Left renal pelvis (tissue), 4 donors: ENCODE measurements at places on chromosomes 7 and 10. TPM values are rescaled to one million over a fixed set of nuclear protein-coding genes. Genes with fewer than 3 reads are reported as not detected.

NEUROD6 gene
- not detected for polyA plus RNA-seq

NRAP gene
- not detected for polyA plus RNA-seq

TAS2R5 gene
- 3.0 TPM for polyA plus RNA-seq

LBX1 gene
- polyA plus RNA-seq = not detected

PON3 gene
- 2.4 TPM for polyA plus RNA-seq

- DNase-seq = no peak
These were observed 972.5 kb downstream of the LRMDA start for GRCh38 chr10:76403912-76404311.

DNA sequence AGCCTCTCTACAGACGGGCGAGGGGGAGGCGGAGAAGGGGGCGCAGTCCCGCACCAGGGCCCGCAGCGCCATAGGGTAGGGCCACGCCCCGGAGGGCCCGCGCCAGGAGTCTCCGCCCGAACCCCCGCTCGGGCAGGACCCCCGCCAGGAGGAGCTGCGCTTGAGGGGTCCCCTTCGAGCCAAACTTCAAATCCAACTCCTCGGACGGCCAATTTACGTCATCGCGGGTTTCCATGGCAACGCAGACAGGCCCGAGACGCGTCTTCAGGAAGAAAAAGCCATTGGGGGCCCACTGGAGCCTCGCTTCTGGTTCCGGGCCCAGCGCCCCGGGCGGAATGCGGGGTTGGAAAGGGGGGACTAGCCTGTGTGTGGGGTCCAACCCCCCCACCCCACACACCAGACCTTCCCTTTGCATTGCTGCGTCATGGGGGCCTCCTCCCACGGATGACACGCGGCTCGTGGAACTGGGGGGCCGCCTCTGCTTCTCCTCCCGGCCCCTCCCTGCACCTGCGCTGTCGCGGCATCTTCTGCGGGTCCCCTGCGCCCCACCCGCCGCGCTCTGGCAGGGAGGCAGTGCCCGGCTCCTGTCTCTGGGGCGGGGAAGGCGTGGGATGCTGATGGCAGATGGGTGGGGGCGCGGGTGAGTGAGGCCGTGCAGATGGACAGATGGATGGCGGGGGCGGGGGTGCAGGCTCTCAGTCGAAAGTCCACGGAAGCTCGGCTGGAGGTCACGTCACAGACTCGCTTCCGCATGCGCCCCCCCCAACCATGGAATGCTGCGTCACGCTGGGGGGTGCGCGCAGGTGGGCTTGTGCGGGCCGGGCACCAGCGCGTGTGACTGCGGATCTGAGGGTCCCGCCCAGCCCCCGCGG lies 1.2 kb downstream of the CALY start:
- no peak for DNase-seq

DNA sequence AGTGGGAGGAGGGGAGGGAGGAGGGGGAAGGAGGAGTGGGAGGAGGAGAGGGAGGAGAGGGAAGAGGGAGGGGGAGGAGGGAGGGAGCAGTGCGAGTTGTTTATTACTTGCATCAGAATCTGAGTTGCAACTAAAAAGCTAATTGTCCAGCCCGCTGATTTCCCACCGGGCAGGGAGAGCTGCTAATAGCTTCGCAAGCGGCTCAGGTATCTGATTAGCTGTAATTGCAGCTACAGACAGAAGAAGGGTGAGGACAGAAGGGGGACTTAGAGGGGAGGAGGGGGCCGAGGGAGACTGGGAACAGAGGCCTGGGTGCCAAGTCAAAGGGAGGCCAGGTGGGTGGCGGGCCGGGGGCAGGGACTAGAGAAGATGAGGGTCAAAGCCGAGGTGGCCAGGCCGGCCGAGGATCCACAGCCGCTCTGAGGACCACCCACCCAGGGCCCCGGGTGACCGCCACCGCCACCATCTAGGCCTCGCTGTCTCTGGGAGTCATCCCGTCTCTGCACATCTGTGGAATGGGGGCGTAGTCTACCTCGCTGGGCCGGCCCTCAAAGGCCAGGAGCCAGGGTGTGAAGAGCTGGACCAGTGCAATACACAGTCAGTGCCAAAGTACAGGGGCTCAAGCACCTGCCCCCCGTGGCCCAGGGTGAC lies 54.2 kb downstream of the MICALL2 start:
- no peak for DNase-seq

DNA sequence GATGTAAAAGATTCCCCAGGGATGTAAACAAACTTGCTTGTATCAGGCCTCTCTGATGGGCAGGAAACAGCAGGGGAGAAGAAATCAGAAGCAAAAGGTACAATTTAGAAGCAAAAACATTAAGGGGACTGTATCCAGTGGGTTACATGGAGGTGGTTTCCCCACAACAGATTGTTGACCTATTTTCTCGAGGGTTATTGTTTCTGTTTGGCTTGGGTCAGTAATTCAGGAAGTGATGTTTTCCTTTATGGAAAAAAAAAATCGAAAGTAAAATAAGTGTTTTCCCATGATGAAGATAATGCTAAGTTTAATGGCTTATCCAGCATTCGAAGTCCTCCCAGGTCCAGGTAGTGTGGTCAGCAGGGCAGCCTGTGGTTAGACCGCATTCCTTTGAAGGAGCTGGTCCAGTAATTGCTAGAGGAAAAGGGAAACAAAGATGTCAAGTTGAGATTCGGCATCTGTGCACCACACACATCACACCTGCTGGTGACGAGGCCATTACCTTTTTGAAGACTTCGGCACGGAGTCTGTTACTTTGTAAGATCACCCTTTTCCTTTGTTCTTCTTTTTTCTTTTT lies 37.3 kb upstream of the ADAM12 start:
- peak; percentile 12 for DNase-seq

DNA sequence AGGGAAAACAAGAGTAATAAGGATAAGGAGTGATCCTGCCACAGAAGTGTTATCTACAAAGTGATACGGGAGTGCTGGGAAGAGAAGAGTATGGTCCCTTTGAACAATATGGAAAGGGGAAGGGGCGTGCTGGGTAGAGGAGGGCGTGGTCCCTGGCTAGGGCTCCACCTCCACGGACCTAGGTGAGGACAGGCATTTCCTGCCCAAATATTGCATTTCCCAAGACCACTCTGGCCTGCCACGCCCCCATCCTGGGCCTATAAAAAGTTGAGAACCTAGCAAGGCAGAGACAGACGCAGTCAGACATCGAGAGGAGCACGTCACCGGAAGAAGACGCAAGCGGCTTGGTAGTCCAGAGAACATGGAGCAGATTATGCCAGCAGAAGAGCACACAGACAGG lies 22.8 kb downstream of the VSTM4 start:
- DNase-seq = no peak

DNA sequence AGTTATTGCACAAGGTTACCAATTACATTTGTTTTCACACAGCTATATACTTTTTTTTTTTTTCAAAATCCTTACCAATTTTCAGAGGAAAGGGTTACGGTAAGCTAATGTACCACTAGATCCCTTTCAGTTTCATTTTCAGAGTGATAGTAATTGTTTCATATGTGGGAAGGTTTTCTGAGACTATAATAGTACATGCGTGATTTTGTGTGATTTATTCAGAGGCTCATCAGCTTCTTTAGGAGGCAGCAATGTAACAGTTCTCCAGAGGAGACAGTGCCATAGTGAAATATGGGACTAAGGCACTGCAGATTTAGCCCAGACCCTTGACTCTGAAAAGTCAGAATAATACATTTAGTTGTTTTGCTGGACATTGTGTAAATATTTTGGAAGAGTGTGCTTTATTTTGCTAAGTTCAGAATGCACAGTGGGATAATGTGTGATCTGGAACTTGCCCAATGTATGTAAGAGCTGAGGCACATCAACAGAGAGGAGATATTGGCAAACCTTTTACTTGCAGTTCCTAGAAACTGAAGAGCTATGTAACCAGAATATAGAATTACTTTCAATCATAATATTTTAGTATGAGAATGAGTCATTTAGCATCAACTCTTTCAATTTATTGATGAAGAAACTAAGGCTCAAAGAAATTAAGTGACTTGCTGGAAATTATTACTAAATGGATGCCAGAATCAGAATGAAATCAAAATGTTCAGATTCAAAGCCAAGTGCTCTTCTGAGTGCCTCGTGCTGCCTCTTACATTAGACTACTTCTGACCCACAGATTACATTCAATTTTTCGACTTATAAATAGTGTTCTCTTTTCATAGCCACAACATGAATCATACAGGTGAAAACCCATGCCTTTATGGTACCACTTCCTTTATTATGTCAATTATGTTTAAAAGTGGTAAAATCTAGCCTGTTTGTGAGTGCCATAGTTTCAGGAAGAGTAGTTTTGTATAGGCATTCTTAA lies 207.7 kb upstream of the TEX47 start:
- no peak for DNase-seq

- DNase-seq = no peak
These were observed 32.8 kb downstream of the CPVL start for GRCh38 chr7:29113384-29114102.

DNA sequence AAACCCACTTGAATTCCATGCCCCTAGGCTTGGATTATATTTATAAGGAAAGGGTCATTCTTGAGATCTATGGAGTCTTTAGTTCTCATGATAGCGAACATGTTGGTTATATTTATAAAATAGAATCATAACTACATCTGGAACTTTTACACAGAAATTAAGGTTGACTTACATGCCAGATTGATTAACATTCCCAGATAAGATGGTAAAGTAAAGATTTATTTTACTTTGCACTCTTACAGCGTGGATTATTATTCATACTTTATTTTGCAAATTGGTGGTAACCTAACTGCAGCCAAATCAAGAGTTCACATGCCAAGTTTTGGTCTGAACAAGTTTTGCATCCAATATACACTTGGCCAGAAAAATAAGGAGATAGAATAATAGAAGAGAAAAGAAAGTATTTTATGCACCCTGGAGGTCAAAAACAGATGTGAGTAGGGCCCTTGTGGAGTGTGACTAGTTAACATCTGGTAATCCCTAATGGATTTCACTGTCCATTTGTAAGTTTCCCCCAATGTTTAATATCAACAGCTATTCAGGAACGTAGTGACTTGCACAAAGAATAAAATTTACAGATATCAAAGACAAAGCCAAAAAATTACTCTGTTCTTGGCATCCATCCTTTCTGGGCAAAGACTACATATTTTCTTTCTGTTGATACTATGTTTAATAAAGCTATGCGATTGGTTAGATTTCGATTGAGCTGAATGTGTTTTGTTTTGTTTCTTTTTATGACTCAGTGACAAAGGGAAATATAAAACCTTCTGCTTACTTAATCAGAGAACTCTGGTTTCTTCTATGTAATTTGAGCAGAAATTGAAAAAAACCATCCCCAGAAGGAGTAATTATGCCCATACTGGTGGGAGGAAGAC lies 10.1 kb upstream of the TMEM26 start:
- no peak for DNase-seq

GRCh38 chr7:131562941-131563340 lies 6.5 kb upstream of the PODXL start:
- no peak for DNase-seq

DNA sequence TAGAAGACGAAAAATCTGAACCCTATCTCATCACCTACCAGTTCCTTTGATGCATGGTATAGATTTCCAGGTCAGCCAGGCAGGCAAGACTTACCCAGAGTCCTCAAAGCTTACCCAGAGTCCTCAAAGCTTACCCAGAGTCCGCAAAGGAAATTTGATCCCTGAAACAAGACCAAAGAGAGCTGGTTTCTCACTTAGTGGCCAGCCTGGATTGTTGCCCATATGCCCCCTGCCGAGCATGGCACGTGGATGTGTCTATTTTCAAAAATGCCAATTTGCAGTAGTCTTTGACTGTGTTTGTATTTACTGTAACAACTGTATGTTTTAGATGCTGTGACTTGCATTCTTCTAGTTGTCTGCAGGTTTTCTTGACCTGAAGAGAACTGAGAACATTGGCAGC lies 120.2 kb upstream of the STARD3NL start:
- no peak for DNase-seq

DNA sequence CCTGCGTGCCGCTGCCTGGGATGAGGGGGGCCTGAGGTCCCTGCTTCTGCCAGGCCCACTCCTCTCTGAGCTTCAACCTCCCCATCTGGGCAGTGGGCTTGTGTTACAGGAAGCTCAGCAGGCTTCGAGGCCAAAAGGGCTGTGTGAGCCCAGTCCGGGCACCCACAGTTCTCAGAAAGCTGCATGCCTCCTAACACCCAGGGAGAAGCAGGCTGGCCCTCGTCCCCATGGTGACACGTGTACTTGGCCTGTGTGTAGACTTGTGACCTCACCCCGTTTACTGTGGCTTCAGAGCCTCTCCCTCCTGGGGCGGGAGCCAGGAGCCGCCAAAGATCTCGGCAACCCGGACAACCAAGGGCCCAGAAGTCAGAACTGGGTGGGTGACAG lies 2.2 kb upstream of the GRIFIN start:
- DNase-seq = no peak

DNA sequence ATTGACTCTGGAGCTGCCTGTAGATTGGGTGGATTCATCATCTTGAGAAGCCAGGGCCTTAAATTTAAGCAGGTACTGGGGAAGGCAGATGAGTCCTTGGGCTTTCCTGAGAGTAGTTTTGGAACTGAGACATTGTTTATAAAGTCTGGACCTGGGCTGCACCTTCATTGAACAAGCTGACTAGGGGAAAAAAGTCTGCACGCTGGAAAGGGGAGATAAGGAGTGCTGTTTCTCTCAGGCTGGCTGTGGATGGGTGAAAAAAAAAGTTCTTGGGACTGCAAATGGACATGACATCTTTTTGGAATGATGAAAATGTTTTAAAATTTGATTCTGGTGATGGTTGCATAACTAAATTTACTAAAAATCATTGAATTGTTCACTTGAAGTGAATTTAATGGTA lies 12.0 kb downstream of the SEC24C start:
- no peak for DNase-seq
